ENCODE measurements at places on chromosomes 7 and 10. TPM values are rescaled to one million over a fixed set of nuclear protein-coding genes. Genes with fewer than 3 reads are reported as not detected.

The MARVELD1 gene
- 11.5 TPM for total RNA-seq

GRCh38 chr7:42506097-42506496, 269.1 kb upstream of the GLI3 start:
- no peak for DNase-seq

- no peak for DNase-seq
Measured at GRCh38 chr7:22208799-22209198, 148.2 kb downstream of the RAPGEF5 start.

- peak; percentile 89 for DNase-seq
Measured at GRCh38 chr10:122128357-122128756, 139.4 kb downstream of the TACC2 start.

DNA sequence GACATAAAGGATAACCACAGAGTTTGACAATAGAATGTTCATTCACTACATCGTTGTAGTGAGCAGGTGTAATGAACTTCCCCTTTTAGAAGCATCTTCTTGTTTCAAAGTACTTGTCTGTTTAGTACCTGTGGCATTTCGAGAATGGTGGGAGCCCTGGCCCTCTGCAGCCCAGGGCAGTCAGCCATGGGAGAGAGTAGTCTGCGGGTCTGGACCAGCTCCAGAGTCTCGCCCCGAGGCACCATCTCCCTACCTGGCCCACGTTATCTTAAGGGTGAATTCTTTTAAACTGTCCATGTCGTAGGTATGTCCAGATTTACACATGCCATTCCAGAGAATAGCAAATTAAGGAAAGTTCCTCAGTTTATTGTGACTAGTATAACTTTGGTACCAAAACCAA, 99.7 kb downstream of the BMPR1A start:
- no peak for DNase-seq

Measured in lung microvascular endothelial cell (primary cell).